Adrenal gland (tissue), 19 donors: ENCODE measurements at places on chromosomes 12 and 14.

DNA sequence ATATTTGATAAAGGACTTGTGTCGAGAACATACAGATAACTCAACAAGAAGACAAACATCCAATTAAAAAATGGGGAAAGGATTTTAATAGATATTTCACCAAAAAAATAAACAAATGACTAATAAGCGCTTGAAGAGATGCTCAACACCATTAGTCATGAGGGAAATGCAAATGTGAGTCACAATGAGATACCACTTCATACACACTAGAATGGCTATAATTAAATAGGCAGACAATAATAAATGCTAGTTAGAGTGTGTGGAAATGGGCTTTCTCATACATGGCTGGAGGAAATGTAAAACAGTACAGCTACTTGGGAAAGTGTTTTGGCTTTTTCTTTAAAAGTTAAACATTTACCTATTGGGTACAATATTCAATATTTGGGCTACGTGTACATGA is 34.8 kb downstream of the DLK1 start:
- no peak for DNase-seq

DNA sequence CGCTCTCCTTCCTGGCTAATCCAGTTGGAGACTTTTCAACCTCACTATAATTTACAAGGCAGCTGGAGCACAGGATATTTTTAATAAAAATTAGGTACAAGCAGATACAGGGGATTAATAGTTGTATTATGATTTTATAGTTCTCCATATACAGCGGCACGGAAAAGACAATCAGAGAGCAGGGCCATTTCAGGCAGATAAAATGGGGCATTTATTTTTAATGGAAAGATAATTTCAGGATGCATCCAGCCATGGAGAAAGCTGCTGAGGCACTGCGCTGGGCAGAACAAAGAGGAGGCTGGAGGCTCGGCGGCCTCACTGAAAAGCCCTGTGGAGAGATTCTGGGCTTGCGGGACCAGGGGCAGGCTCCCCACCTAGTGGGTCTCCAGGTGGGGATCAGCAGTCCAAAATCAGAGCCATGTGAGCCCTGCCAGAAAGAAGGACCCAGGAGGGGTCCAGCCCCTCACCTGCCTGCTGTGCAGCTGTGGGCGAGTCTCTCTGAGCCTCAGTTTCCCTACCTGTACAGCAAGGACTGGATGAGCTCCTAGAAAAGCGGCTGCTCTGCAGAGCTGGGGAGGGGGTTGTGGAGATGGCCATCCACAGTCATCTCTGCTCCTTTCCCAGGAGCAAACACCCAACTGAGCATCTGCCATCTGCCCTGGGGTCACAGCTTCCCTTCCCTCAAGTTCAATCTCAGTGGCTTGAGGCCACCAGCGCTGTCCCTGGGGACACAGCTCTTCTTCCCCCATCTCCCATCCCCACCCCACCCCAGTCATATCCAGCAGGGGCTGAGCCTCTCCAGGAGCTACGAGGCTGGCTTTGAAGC is 23.9 kb upstream of the C14orf180 start:
- no peak for DNase-seq

GRCh38 chr12:50589650-50590435 is 85.1 kb downstream of the DIP2B start:
- DNase-seq = no peak

- DNase-seq = peak; percentile 44
Observed at GRCh38 chr14:100439781-100440180, 116.6 kb downstream of the SLC25A47 start.

GRCh38 chr12:115709540-115710011 is 567.9 kb downstream of the MED13L start:
- peak; percentile 15 for DNase-seq

GRCh38 chr12:48601013-48601756 is 31.3 kb upstream of the LALBA start:
- DNase-seq = no peak

DNA sequence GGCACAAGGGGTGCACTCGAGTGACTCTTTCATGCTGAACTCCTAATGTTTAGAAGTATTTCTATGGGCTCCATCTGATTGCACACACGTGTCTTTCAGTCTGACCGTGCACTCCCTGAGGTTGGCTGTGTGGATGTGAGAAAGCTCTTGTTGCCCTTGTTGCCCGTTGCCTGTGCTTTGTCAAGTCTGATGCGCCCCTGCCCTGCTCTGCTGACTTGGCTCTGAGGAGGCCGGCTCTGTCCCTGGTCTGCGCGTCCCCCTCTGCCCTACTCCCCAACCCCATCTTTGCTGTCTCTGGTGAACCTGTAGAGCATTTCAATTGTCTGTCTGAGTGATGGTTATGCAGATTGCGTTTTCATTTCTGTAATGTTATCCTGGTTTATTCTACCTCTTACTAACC is 802.3 kb downstream of the NRXN3 start:
- no peak for DNase-seq

DNA sequence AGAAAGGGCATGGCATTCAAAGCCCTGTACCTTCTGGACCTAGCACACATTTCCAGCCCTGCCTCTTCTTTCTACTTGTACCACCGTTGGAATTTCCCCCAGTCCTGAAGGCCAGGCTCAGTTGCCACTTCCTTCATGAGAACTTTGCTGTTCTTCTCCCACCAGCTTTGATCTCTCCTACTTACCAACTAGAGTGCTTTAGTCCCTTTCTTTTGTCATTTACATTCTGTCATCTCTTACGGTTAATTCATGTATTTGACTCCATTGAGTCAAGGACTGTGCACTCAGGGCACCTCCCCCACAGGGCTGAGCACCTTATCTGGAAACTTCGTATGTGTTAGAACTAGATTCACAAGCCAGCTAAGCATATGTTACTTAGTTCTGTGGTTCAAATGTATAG is 26.3 kb downstream of the BICDL1 start:
- no peak for DNase-seq

- DNase-seq = no peak
Observed at GRCh38 chr12:102848832-102849231, 68.2 kb downstream of the PAH start.

GRCh38 chr12:77469578-77470333 is 360.9 kb upstream of the NAV3 start:
- DNase-seq = no peak

DNA sequence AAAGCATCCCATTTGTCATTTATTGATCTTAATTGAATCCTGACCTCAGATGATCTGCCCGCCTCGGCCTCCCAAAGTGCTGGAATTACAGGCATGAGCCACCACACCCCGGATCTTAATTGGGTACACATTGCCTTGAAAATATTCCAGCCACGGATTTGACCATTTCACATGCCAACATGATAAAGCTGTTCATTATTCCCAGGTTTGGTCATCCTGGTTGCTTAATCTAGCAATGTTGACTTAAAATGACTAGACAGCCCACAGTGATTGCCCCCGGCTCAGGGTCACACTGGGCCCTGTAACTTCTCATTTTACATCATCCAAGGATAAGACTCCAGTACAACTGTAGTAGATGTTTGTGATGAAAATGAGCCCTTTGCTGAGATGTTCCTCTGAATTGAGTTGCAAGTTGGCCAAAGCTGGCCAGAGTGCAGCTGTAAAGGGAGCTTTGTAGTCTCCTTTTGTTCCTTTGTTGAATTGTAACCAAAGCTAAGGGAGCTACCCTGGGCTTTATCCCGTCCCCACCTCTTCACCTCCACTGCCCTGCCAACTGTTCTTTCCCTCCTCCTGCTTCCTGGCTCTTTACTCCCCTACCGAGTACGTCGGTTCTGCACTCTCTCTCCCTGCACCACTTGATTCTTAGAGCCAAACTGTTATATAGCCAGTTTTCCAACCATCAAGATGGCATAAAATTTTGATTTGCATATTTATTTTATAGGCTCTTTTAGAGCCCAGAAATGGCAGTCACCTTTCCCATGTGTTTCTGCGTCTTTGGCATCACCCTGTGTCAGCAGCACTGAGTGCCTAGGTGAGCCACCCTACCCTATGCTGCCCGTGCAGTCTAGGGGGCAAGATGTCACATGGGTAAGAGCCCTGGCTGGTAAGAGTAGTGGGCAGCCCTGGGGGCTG is 141.3 kb upstream of the HIF1A start:
- DNase-seq = no peak

GRCh38 chr14:105067140-105067968 is 2.1 kb upstream of the GPR132 start:
- DNase-seq = no peak

DNA sequence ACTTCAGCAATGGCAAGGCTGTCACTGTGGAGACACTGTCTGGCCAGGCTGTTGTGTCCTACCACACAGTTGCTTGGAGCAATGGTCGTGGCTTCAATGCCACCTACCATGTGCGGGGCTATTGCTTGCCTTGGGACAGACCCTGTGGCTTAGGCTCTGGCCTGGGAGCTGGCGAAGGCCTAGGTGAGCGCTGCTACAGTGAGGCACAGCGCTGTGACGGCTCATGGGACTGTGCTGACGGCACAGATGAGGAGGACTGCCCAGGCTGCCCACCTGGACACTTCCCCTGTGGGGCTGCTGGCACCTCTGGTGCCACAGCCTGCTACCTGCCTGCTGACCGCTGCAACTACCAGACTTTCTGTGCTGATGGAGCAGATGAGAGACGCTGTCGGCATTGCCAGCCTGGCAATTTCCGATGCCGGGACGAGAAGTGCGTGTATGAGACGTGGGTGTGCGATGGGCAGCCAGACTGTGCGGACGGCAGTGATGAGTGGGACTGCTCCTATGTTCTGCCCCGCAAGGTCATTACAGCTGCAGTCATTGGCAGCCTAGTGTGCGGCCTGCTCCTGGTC is 4.3 kb downstream of the LRP10 start:
- no peak for DNase-seq

- no peak for DNase-seq
Observed at GRCh38 chr12:108640802-108641445, 7.2 kb upstream of the SELPLG start.

- DNase-seq = no peak
Observed at GRCh38 chr14:61033855-61034254, 52.8 kb downstream of the SLC38A6 start.

DNA sequence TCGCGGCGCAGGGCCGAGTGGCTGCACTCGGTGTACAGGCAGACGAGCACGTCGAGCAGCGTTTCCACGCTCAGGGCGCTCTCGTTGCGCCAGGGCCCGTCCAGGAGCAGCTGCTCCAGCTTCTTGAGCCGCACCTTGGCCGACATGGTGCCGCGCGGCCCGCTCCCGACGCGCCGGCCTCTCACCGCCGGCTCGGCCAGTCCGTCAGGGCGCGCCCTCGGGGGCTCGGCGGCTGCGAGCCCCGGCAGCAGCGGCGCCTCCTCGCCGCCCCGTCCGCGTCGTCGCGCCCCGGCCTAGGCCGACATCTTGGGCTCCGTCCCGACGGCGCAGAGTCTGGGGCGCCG is 349 bp downstream of the CDC42BPB start:
- DNase-seq = no peak

DNA sequence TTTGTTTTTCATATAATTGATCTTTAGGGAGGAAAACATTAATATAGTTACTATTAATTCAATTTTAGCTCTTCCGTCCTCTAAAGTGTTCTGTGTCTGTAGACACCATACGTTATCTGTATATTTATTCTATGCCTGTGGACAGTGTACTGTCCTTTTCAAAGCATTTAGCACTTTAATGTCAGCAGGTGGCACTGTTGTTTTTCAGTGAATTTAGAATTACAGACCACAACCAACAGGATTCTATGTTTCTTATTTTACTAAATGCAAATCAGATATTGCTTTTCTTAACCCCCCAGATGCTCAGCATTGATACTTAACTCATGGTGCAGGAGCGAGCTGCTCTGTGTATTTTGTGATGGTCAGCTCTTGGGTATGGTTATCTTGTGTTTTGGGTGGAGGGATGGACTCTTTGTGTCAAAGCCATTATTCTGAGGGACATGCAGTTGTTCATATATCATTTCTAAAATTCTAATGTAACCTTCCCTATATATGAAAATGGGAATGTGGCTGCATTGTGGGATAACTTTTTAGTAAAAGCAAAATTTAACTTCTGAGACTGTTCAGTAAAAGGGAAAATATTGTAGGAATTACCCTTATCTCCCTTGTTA is 65.2 kb downstream of the PAPOLA start:
- DNase-seq = no peak

GRCh38 chr12:93061473-93062419 is 132.7 kb upstream of the EEA1 start:
- DNase-seq = no peak

GRCh38 chr14:89755816-89756215 is 198.7 kb downstream of the EFCAB11 start:
- DNase-seq = no peak

GRCh38 chr14:95326987-95327386 is 7.3 kb upstream of the CLMN start:
- DNase-seq = no peak

GRCh38 chr12:46473634-46474329 is 101.2 kb upstream of the SLC38A2 start:
- DNase-seq = peak; percentile 59

- DNase-seq = no peak
Observed at GRCh38 chr12:111467857-111468241, 62.1 kb downstream of the SH2B3 start.

- peak; percentile 87 for DNase-seq
Observed at GRCh38 chr14:101876555-101876938, 87.8 kb upstream of the DYNC1H1 start.

GRCh38 chr12:6328045-6328779 is 13.7 kb downstream of the TNFRSF1A start:
- DNase-seq = peak; percentile 9

DNA sequence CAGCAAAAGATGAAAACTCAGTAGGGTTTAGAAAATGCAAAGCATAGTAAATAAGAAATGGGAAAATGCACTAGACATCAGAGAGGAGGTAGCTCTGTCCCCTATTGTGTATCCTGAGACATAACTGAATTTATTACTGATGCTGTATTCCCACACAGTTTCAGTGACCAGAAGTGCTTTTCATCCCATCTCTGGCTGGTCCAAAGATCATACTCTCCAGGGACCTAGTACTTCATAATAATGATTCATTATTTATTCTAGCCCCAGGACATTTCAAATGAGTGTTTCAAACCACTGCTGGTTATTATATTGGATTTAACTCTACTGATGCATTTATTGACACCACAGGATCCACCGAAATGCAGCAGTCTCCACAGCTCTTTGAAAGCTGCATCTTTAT is 163.3 kb downstream of the PAWR start:
- DNase-seq = no peak

DNA sequence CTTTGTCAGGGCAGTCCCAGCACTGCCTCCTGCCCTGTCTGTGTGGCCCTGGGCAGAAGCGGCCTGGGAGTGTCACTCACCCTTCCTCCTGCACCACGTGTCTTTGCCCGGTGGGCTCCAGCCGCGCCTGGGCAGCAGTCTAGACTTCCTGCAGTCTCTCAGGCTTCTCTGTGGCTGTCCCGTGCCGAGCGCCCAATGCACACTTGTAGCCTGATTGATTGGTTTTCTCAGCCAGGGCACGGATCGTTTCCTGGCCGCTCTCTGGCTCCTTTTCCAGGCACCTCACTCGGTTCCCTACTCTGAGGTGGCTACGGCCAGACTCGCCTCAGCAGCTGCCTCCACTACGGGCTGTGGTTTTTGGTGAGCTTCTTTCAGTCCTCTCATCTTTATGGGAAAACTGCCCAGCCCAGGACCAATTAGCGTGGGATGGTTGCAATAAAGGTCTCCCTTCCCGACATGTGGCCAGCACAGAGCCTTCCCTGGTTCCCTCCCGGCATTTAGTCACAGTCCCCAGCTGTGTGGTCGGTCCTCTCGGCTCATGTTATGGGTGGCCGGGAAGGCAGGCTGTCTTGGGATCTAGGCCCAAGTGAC is 133.1 kb downstream of the CACNA1C start:
- no peak for DNase-seq
